GM23248 (cell line): ENCODE measurements at places on chromosomes 3 and 15. TPM values are rescaled to one million over a fixed set of nuclear protein-coding genes. Genes with fewer than 3 reads are reported as not detected.

BTLA gene
- total RNA-seq: not detected in 2 replicates

TRIM71 gene
- under 0.01 TPM in 1 of 2 replicates, not detected in the other for total RNA-seq

ADGRG7 gene
- not detected in 2 replicates for total RNA-seq

STRC gene
- total RNA-seq: under 0.01 TPM in 1 of 2 replicates, not detected in the other

ARL14 gene
- not detected in 2 replicates for total RNA-seq

PXYLP1 gene
- total RNA-seq: 12.5 and 15.8 TPM in 2 replicates

TTLL13 gene
- not detected in 2 replicates for total RNA-seq

ISLR gene
- 110 and 127 TPM in 2 replicates for total RNA-seq

PP2D1 gene
- total RNA-seq: not detected in 2 replicates

SLC38A3 gene
- under 0.01 TPM in 1 of 2 replicates, not detected in the other for total RNA-seq

PCOLCE2 gene
- 46.4 and 69.2 TPM in 2 replicates for total RNA-seq

GABRR3 gene
- total RNA-seq: not detected in 2 replicates

PPP2R3A gene
- total RNA-seq: 21.0 and 22.6 TPM in 2 replicates

ANKRD63 gene
- total RNA-seq: not detected in 2 replicates

ABI3BP gene
- 6.8 and 16.8 TPM in 2 replicates for total RNA-seq

ADCY5 gene
- 0.38 and 1.2 TPM in 2 replicates for total RNA-seq

SKOR1 gene
- total RNA-seq: 0.11 TPM in 1 of 2 replicates, not detected in the other

GMPPB gene
- total RNA-seq: 36.2 and 37.8 TPM in 2 replicates

GOLGA8G gene
- under 0.01 TPM in 1 of 2 replicates, not detected in the other for total RNA-seq

PLSCR1 gene
- 23.7 and 31.7 TPM in 2 replicates for total RNA-seq

FSIP1 gene
- total RNA-seq: 1.6 and 2.4 TPM in 2 replicates

RAD51 gene
- 5.1 and 7.1 TPM in 2 replicates for total RNA-seq

STRIT1 gene
- total RNA-seq: not detected in 2 replicates

LRRIQ4 gene
- total RNA-seq: not detected in 2 replicates

KY gene
- 0.51 and 0.76 TPM in 2 replicates for total RNA-seq

UNC13C gene
- not detected in 2 replicates for total RNA-seq

ZBTB20 gene
- 6.3 and 9.2 TPM in 2 replicates for total RNA-seq

GOLGA8M gene
- 0.51 TPM in 1 of 2 replicates, not detected in the other for total RNA-seq

LYZL4 gene
- total RNA-seq: not detected in 2 replicates

MYH15 gene
- 0.11 TPM in 1 of 2 replicates, not detected in the other for total RNA-seq

AQP9 gene
- total RNA-seq: not detected in 2 replicates

LIPC gene
- 0.38 and 0.43 TPM in 2 replicates for total RNA-seq

FILIP1L gene
- total RNA-seq: 45.0 and 48.2 TPM in 2 replicates

GNAT1 gene
- not detected in 2 replicates for total RNA-seq
